ENCODE measurements at places on chromosomes 5 and 9. TPM values are rescaled to one million over a fixed set of nuclear protein-coding genes. Genes with fewer than 3 reads are reported as not detected.

RNF208 gene
- total RNA-seq: 7.2 TPM

TMOD1 gene
- total RNA-seq: 1.1 TPM

GRCh38 chr9:36204906-36205547 lies 14.3 kb downstream of the CLTA start:
- no peak overlapping the region for H3K4me3 ChIP-seq
- peaks cover 36% of the 10 kb centered on the region for H3K36me3 ChIP-seq
- H3K4me1 ChIP-seq: peaks cover 31% of the 10 kb centered on the region
- no peak for DNase-seq
- H3K27ac ChIP-seq: no peak overlapping the region

DNA sequence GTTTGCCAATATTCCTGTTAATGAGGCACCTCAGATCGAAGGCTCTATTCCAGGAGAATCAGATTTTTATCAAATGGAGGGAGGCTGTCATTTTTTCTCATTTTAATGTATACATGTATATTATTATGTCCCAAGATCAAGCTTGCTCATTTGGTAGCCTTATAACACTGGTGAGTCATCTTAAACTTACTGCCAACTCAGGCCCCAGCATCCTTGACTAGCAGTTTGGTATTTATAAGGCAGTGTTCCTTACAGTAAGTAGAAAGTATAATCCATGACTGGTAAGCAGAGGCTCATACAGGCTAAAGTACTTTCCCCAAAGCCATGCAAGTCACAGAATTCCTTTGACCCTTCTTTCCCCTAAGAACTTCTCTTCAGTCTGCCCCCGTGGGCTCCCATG lies 90.7 kb upstream of the NR3C1 start:
- no peaks in the 10 kb centered on the region for H3K36me3 ChIP-seq
- H3K27ac ChIP-seq: no peak overlapping the region
- peaks cover 3% of the 10 kb centered on the region for H3K27me3 ChIP-seq
- H3K4me3 ChIP-seq: no peak overlapping the region
- H3K4me1 ChIP-seq: no peaks in the 10 kb centered on the region

DNA sequence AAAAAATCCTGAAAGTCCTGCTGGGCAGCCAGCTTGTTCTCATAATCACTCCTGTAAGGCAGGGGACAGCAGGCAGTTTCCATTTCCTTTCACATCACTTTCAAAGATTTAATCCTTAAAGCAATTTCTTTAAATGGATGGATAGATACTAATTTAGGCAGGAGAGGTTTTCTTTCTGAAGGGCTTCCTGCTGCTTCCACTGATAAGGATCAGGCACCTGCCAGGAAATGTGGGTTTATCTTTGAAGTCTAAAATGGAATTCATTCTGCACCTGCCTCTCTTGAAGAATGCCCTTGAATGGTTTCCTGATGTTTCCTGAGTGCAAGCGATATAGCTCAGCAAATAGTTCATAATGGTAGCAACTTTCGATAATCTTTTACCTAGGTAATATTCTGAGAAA lies 64.5 kb downstream of the STARD4 start:
- no peaks in the 10 kb centered on the region for H3K27me3 ChIP-seq
- no peak overlapping the region for H3K27ac ChIP-seq
- H3K4me1 ChIP-seq: peaks cover 5% of the 10 kb centered on the region
- peaks cover 46% of the 10 kb centered on the region for H3K36me3 ChIP-seq

GRCh38 chr9:92600462-92601261 lies 64.9 kb upstream of the ECM2 start:
- H3K27me3 ChIP-seq: no peaks in the 10 kb centered on the region
- H3K4me3 ChIP-seq: no peak overlapping the region
- no peaks in the 10 kb centered on the region for H3K4me1 ChIP-seq
- no peak for DNase-seq
- H3K27ac ChIP-seq: no peak overlapping the region
- H3K36me3 ChIP-seq: peaks cover 10% of the 10 kb centered on the region

DNA sequence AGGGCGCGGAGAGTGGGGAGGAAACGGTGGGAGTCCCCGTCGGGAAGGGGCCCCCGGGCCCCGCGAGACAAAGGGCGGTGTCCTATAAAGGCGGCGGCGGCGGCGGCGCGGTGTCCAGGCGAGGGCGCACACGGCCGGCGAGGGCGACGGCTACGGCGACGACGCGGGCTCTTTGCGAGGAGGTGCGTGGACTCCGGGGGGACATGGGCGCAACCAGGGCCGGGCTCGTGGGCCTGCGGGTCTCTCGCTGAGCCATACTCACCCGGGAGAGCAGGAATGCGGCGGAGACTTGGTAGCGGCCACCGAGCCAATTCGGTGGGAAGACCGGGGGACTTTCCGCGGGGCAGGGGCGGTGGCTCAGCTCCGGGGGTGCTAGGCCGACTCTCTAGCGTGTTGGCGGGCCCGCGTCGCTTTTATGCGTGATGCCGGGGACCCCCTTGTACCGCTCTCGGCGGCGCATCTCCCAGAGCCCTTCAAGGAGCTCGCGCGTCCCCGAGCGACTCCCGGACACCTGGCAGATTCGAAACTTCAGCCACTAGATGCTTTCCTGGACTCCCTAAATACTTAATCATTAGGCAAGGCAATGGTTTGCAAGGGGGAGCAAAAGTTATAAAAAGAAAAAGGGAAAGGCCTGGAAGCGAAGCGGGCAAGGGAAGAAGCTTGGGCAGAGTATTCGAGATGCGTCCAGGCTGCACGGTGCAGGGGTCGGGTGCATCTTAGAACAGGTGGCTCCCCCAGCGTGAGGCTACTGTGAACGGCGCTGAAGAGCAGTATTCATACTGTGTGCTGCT lies 5.9 kb upstream of the TAL2 start:
- peaks cover 2% of the 10 kb centered on the region for H3K36me3 ChIP-seq
- peaks cover 7% of the 10 kb centered on the region for H3K4me1 ChIP-seq
- peak overlapping the region; percentile 81 for H3K4me3 ChIP-seq

GRCh38 chr5:59418808-59419207 lies 474.7 kb downstream of the PDE4D start:
- H3K4me1 ChIP-seq: no peaks in the 10 kb centered on the region
- H3K4me3 ChIP-seq: no peak overlapping the region
- H3K36me3 ChIP-seq: no peaks in the 10 kb centered on the region
- no peak overlapping the region for H3K27ac ChIP-seq
- peaks cover 4% of the 10 kb centered on the region for H3K27me3 ChIP-seq

DNA sequence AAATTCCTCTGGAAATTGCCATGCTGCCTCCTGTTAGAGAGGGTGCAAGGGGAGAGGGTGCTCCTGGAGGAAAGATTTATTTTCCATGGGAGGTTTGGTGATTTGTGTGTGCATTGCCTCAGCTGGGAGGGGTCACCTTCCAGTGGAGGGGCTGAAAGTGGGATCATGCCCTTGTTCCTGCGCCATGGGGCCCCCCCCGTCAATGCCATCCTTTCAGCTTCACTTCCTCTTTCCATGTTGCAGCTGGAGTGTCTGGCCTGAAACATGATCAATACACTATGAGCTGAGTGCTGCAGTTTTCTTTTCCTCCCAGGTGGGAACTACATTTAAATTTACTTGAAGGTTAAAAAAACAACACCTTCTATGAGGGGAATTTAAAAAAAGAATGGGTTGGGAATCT lies 176.8 kb downstream of the MELK start:
- H3K27ac ChIP-seq: no peak overlapping the region
- peaks cover 27% of the 10 kb centered on the region for H3K27me3 ChIP-seq
- no peaks in the 10 kb centered on the region for H3K4me1 ChIP-seq

- DNase-seq: no peak
- no peaks in the 10 kb centered on the region for H3K4me1 ChIP-seq
- H3K4me3 ChIP-seq: no peak overlapping the region
Observed at GRCh38 chr5:148177207-148177606, 8.9 kb downstream of the SPINK14 start.

GRCh38 chr5:181187500-181188213 lies 17.3 kb downstream of the TRIM7 start:
- peaks cover 43% of the 10 kb centered on the region for H3K4me1 ChIP-seq
- H3K27ac ChIP-seq: peak overlapping the region; percentile 96
- peak overlapping the region; percentile 94 for H3K4me3 ChIP-seq

- peaks cover 8% of the 10 kb centered on the region for H3K4me1 ChIP-seq
- H3K36me3 ChIP-seq: peaks cover 2% of the 10 kb centered on the region
- no peak overlapping the region for H3K27ac ChIP-seq
Observed at GRCh38 chr5:180072556-180072955, 997 bp upstream of the RNF130 start.

DNA sequence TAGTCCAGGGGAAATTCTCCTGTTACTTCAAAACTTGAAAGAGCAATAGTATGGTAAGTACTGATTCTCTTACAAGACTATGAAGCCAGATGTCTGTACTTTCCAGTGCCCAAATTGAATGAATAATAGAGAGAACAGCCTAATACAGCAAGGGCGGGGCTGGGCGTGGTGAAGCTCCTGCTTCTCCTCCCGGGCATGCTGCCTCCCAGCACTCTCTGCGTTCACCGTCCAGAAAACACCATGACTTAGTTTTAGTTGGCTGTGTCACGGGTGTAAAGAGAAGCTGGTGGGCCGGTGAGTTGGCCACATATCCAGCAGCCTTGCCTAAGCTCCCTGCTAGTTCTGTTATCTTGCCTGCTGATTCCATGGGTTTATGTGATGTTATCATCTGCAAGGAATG lies 40.7 kb upstream of the ADAMTS2 start:
- H3K27ac ChIP-seq: no peak overlapping the region
- no peak for DNase-seq
- H3K27me3 ChIP-seq: no peaks in the 10 kb centered on the region
- no peaks in the 10 kb centered on the region for H3K4me1 ChIP-seq
- no peaks in the 10 kb centered on the region for H3K36me3 ChIP-seq
- no peak overlapping the region for H3K4me3 ChIP-seq
